ENCODE measurements at places on chromosomes 2 and 18. TPM values are rescaled to one million over a fixed set of nuclear protein-coding genes. Genes with fewer than 3 reads are reported as not detected.

The CD226 gene
- 1.8 TPM for total RNA-seq

DNA sequence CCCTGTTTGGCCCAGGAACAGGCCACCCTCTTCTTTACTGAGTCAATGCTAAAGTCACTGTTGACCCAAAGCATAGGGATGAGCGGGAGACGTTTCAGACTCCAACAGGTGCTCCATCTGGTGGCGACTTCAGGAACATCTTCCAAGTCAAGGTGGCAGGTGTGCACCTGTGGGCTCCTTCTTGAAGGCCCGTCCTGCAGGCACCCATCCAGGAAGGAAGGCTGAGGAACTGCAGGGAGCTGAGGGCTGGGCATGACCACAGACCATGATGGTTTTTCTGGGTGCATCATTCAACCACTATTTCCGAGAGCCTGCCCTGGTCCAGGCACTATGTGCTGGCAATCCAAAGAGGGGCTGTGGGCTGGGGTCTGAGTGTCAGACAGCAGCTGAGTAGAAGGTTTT, 142.8 kb downstream of the NDUFA10 start:
- no peaks in the 10 kb centered on the region for H3K36me3 ChIP-seq
- no peak overlapping the region for H3K4me3 ChIP-seq
- H3K27ac ChIP-seq: no peak overlapping the region
- H3K4me1 ChIP-seq: peaks cover 3% of the 10 kb centered on the region
- no peak for DNase-seq
- no peaks in the 10 kb centered on the region for H3K27me3 ChIP-seq

DNA sequence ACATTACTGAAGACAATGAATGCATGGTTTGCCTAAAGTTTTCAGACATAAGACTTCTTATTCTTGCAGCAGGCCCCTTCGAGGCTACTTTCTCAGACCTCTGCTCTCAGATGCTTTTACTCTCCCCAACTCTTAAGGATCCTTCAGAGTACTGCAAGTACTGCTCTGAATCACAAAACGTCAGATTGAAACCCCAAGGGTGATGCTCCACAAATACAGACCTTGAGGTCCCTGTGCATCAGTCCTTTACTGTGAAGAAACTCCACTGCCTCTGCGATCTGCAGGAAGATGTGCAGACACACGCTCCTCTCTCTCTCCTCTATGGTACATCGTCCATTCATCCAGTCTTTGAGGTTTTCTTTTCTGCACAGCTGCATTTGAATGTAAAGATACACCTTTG, 52.8 kb downstream of the EIF2AK3 start:
- no peaks in the 10 kb centered on the region for H3K27me3 ChIP-seq
- peaks cover 20% of the 10 kb centered on the region for H3K36me3 ChIP-seq
- H3K27ac ChIP-seq: no peak overlapping the region
- no peak overlapping the region for H3K4me3 ChIP-seq

DNA sequence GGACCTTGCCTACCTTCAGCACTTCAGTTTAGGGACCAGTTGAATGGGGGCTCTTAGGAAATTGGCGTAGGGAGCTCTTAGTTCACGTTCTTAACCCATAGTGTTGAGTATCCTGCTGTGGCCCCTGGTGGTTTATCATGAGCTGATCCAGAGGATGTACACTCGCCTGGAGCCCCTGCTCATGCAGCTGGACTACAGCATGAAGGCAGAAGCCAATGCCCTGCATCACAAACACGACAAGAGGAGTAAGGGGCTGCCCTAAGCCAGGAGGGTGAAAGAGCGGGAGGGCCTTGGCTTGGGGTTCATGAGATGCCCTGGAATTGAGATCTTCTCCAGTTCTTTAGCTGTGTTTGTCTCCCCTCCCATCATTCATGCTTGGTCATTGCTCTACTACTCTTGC, 2.9 kb downstream of the RETREG2 start:
- H3K27ac ChIP-seq: no peak overlapping the region
- H3K36me3 ChIP-seq: peaks cover 6% of the 10 kb centered on the region
- no peaks in the 10 kb centered on the region for H3K27me3 ChIP-seq
- no peak overlapping the region for H3K4me3 ChIP-seq
- H3K4me1 ChIP-seq: peaks cover 11% of the 10 kb centered on the region

GRCh38 chr2:173806761-173807160, 158.4 kb downstream of the SP3 start:
- no peaks in the 10 kb centered on the region for H3K4me1 ChIP-seq
- no peaks in the 10 kb centered on the region for H3K27me3 ChIP-seq
- H3K27ac ChIP-seq: no peak overlapping the region
- no peak overlapping the region for H3K4me3 ChIP-seq
- no peak for DNase-seq
- no peaks in the 10 kb centered on the region for H3K36me3 ChIP-seq

DNA sequence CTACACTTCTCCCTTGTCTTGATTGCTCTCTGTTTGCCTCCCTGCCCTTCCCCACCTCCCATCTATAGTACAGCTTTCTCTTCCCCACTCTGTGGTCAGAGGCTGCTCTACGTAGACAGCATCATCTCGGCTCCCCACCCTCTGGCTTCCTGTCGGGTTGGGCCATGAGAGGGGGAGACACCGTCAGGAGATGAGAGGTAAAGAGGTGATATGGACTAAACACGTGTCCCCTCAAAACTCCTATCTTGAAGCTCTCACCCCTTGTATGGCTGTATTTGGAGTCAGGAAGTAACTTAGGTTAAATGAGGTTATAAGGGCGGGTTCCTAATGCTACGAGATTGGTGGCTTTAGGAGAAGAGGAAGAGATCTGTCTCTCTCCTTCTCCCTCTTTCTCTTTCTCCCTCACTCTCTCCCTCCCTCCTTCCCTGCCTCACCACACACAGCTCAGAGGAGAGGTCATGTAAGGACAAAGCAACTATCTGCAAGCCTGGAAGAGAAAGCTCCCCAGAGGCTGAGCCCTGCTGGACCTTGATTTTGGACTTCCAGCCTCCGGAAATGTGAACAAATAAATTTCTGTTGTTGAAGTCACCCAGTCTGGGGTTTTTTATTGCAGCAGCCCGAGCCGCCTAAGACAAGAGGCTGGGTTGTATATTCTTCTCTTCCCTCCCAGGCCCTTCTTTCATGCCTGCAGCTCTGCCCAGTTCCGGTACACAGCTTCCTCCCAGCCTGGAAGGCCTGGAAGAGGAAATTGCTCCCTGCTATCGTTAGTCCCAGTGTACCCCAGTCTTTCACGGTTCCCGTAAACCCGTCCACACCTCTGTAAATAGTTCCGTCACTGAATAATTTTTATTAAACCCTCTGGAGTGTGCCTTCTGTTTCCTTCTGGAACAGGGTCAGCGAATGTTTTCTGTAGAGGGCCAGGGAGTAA, 138.0 kb downstream of the AKAIN1 start:
- H3K36me3 ChIP-seq: no peaks in the 10 kb centered on the region
- no peaks in the 10 kb centered on the region for H3K27me3 ChIP-seq
- peak; percentile 55 for DNase-seq
- no peak overlapping the region for H3K4me3 ChIP-seq
- H3K4me1 ChIP-seq: no peaks in the 10 kb centered on the region
- H3K27ac ChIP-seq: no peak overlapping the region

The FOXD4L1 gene
- total RNA-seq: 0.21 TPM

- H3K27me3 ChIP-seq: no peaks in the 10 kb centered on the region
- no peak for DNase-seq
- no peak overlapping the region for H3K27ac ChIP-seq
- H3K4me1 ChIP-seq: no peaks in the 10 kb centered on the region
- no peaks in the 10 kb centered on the region for H3K36me3 ChIP-seq
- H3K4me3 ChIP-seq: no peak overlapping the region
Observed at GRCh38 chr2:83340424-83340823, 1118.7 kb downstream of the SUCLG1 start.

- no peaks in the 10 kb centered on the region for H3K36me3 ChIP-seq
- H3K27me3 ChIP-seq: no peaks in the 10 kb centered on the region
- no peak overlapping the region for H3K27ac ChIP-seq
- no peak for DNase-seq
- H3K4me1 ChIP-seq: no peaks in the 10 kb centered on the region
Observed at GRCh38 chr2:186569897-186570296, 20.0 kb upstream of the ITGAV start.

GRCh38 chr18:78169174-78169864, 810.3 kb upstream of the SALL3 start:
- H3K27me3 ChIP-seq: no peaks in the 10 kb centered on the region
- H3K4me1 ChIP-seq: no peaks in the 10 kb centered on the region
- H3K4me3 ChIP-seq: no peak overlapping the region
- H3K36me3 ChIP-seq: no peaks in the 10 kb centered on the region

- no peaks in the 10 kb centered on the region for H3K36me3 ChIP-seq
- no peak overlapping the region for H3K27ac ChIP-seq
- no peaks in the 10 kb centered on the region for H3K27me3 ChIP-seq
- H3K4me3 ChIP-seq: no peak overlapping the region
Observed at GRCh38 chr2:227921648-227922047, 50.2 kb downstream of the DAW1 start.

The G6PC2 gene
- not detected for total RNA-seq

- peak overlapping the region; percentile 57 for H3K27ac ChIP-seq
- DNase-seq: no peak
- H3K27me3 ChIP-seq: no peaks in the 10 kb centered on the region
- H3K36me3 ChIP-seq: no peaks in the 10 kb centered on the region
Observed at GRCh38 chr18:35616074-35616473, 34.5 kb downstream of the GALNT1 start.

GRCh38 chr2:137983581-137983980, 19.3 kb downstream of the HNMT start:
- H3K36me3 ChIP-seq: no peaks in the 10 kb centered on the region
- no peak overlapping the region for H3K4me3 ChIP-seq
- no peak for DNase-seq
- H3K4me1 ChIP-seq: no peaks in the 10 kb centered on the region
- no peaks in the 10 kb centered on the region for H3K27me3 ChIP-seq

The ZNF516 gene
- total RNA-seq: 14.2 TPM

DNA sequence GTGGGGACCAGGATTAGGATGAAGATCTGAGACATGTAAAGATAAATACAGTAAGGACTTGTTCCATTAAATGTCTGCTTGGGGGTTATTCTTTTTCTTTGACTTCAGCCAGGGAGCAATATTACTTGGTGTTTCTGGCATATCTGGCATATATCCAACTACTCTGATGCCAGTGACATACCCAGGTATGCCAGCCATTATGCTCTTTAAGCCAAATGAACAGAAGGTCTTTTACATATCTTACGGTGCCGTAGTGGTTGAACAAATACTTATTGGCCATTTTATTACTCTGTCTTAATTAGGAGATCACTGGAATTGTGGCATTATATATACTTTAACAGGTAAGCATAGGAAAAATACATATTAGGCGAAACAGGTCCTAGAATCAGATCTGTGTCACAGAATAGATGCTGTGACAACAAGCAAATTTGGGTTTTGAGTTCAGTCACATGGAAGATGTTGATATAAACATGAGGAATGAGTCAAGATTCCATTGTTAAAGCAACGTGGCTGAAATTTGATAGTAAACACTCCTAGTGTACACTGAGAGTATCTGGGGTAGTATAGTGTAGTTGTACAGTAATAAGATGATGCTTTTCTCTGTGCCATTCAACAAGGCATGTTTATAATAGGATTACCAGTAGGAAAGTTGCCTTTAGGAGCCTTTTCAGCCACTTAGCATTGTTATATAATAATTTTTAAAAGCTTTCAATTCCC, 62.6 kb downstream of the KCTD18 start:
- no peak overlapping the region for H3K27ac ChIP-seq
- H3K27me3 ChIP-seq: no peaks in the 10 kb centered on the region
- DNase-seq: no peak
- H3K4me3 ChIP-seq: no peak overlapping the region
- no peaks in the 10 kb centered on the region for H3K36me3 ChIP-seq

DNA sequence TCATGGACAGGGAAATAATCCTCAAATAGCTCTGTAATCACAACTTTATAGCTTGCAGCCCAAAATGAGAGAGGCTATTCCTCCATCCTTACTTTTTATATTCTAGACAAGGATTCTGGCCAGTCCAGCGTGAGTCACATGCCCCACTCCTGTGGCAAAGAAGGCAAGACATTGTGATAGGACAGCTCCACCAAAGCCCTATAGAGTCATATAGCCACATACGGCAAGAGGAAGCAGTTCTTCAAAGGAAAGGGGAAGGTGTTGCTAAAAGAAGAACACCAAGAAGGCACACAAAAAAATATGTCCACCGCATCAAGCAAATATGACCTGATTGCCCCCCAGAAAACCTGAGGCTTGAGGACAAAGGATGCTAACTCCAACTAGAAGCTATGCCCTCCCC, 3.4 kb upstream of the GFPT1 start:
- DNase-seq: no peak
- peaks cover 19% of the 10 kb centered on the region for H3K4me1 ChIP-seq
- H3K36me3 ChIP-seq: no peaks in the 10 kb centered on the region
- no peaks in the 10 kb centered on the region for H3K27me3 ChIP-seq
- H3K4me3 ChIP-seq: no peak overlapping the region
- H3K27ac ChIP-seq: no peak overlapping the region

The TMEM182 gene
- 38.3 TPM for total RNA-seq

DNA sequence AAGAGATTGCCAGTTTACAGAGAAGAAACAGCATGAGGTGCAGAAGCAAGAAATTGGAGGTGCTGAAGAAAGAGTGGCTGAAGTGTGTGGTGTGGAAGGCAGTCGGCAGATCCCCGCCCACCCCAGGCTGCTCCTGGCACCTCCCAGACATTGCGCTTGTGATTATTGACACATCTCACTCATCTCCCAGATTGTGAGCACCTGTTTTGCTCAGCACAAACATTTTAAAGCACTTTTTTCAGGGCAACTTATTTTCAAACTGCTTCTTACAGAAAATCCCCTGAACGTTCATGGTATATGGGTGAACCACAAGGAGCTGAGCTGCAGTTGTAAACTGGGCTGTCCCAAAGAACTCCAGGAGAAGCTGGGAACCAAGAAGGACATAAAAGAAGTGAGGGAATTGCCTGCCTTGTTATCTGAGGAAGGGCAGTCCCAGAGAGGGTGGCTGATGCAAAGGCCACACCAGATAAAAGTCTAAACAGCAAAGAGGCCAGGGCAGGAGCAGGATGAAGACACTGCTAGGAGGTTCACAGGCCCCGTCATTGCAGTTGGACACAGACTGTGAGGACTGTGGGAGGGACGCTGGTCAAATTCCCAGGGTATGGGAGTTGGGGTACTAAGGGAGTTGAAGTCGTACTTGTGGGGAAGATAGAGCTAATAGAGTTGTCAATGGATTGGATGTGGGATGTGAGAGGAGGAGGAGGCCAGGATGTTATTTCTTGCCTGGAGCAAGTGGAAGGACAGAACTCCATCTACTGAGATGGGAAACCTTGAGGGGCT, 65.1 kb downstream of the INPP4A start:
- peaks cover 9% of the 10 kb centered on the region for H3K4me1 ChIP-seq
- H3K4me3 ChIP-seq: no peak overlapping the region
- no peaks in the 10 kb centered on the region for H3K36me3 ChIP-seq
- H3K27ac ChIP-seq: no peak overlapping the region

The RFX8 gene
- not detected for total RNA-seq

The C18orf32 gene
- 25.7 TPM for total RNA-seq

The COL4A3 gene
- total RNA-seq: 8.9 TPM

- no peak overlapping the region for H3K4me3 ChIP-seq
- no peak overlapping the region for H3K27ac ChIP-seq
- DNase-seq: no peak
- H3K27me3 ChIP-seq: no peaks in the 10 kb centered on the region
- H3K4me1 ChIP-seq: no peaks in the 10 kb centered on the region
- H3K36me3 ChIP-seq: no peaks in the 10 kb centered on the region
Observed at GRCh38 chr2:35976611-35977010, 379.0 kb upstream of the CRIM1 start.

GRCh38 chr2:106649306-106649705, 162.1 kb downstream of the CD8B2 start:
- H3K27ac ChIP-seq: no peak overlapping the region
- H3K4me1 ChIP-seq: no peaks in the 10 kb centered on the region
- no peak for DNase-seq
- H3K36me3 ChIP-seq: no peaks in the 10 kb centered on the region
- H3K27me3 ChIP-seq: no peaks in the 10 kb centered on the region

GRCh38 chr18:4077721-4078120, 377.4 kb downstream of the DLGAP1 start:
- H3K36me3 ChIP-seq: no peaks in the 10 kb centered on the region
- no peak for DNase-seq
- H3K27ac ChIP-seq: no peak overlapping the region
- H3K4me3 ChIP-seq: no peak overlapping the region
- H3K4me1 ChIP-seq: no peaks in the 10 kb centered on the region

All from psoas muscle (tissue), 8 donors.